ENCODE measurements at places on chromosomes 6 and 20. TPM values are rescaled to one million over a fixed set of nuclear protein-coding genes. Genes with fewer than 3 reads are reported as not detected.

Gene NKX2-4
- not detected for total RNA-seq

Gene NRSN1
- not detected for total RNA-seq

Gene CALHM5
- total RNA-seq, result 0.09 TPM

Gene RIMS1
- total RNA-seq, result not detected

Gene PPP1R14C
- 3.5 TPM for total RNA-seq

Gene WFDC12
- not detected for total RNA-seq

Gene RHAG
- not detected for total RNA-seq

Gene OXT
- not detected for total RNA-seq

Gene PHACTR3
- total RNA-seq, result 0.45 TPM

Gene TNFRSF6B
- total RNA-seq, result 0.37 TPM

Gene AVP
- not detected for total RNA-seq

Gene PLEKHG1
- 0.45 TPM for total RNA-seq

Gene RNF182
- 2.6 TPM for total RNA-seq

Gene TPX2
- 97.3 TPM for total RNA-seq

Gene SRSF12
- 1.2 TPM for total RNA-seq

Gene MAS1L
- total RNA-seq, result not detected

Gene ZNF391
- 0.23 TPM for total RNA-seq

Gene MED20
- 18.5 TPM for total RNA-seq

Gene GTSF1L
- not detected for total RNA-seq

Gene POPDC3
- total RNA-seq, result 21.1 TPM

Gene MDFI
- total RNA-seq, result 1.1 TPM

Gene EEF1A2
- 153 TPM for total RNA-seq

Gene HLA-DQB2
- total RNA-seq, result not detected
